ENCODE measurements at places on chromosomes 5 and 9.

GRCh38 chr9:114349713-114350480, 20.2 kb downstream of the ORM2 start:
- DNase-seq, result no peak

- no peak for DNase-seq
These were observed 11.0 kb downstream of the SPINK14 start for GRCh38 chr5:148179234-148179824.

GRCh38 chr9:31084350-31084749, 1300.1 kb upstream of the ACO1 start:
- DNase-seq, result no peak

GRCh38 chr5:16669776-16670175, 53.0 kb upstream of the RETREG1 start:
- DNase-seq, result no peak

- DNase-seq, result no peak
These were observed 18.8 kb upstream of the ERAP2 start for GRCh38 chr5:96857454-96857853.

All from testis (tissue), 5 donors.